NCI-H1105 (cell line): ENCODE measurements at places on chromosomes 7 and 10.

GRCh38 chr7:11208883-11209465 is 235.3 kb downstream of the PHF14 start:
- DNase-seq = no peak

- no peak for DNase-seq
Measured at GRCh38 chr7:109549471-109550193, 980.0 kb downstream of the DNAJB9 start.

GRCh38 chr10:3741688-3742461 is 43.1 kb downstream of the KLF6 start:
- DNase-seq = no peak

- DNase-seq = no peak
Measured at GRCh38 chr10:69213591-69214311, 6.4 kb upstream of the HKDC1 start.

- DNase-seq = no peak
Measured at GRCh38 chr7:47812429-47813136, 135.7 kb downstream of the PKD1L1 start.

DNA sequence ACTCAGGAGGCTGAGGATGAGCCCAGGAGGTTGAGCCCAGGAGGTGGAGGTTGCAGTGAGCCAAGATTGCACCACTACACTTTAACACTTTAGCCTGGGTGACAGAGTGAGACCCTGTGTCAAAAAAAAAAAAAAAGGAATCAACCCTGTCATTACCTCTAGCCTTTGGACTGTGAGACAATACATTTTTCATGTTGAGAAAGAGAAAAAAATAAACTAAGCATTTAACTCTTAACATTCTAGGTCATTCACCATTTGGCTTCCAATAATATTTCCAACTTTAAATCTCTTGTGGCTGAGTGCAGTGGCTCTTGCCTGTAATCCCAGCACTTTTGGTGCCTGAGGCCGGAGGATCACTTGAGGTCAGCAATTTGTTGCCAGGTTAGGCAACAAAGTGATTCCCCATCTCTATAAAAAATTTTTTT is 41.9 kb upstream of the TPST1 start:
- no peak for DNase-seq
